Stimulated activated CD4-positive, alpha-beta T cell treated with anti-CD3 and anti-CD28 coated beads, Interleukin-1b, Interleukin-23, amount 100 ng/mL, for 1 hour (primary cell): ENCODE measurements at places on chromosomes 3 and 15.

GRCh38 chr3:8220291-8220690, 281.3 kb upstream of the LMCD1 start:
- DNase-seq = no peak

- no peak for DNase-seq
These were observed 251.7 kb upstream of the TBL1XR1 start for GRCh38 chr3:177448987-177449359.

GRCh38 chr3:155079468-155079745, 712 bp upstream of the MME start:
- DNase-seq = no peak

GRCh38 chr3:44513513-44513912, 36.0 kb upstream of the ZNF445 start:
- DNase-seq = no peak

- DNase-seq = no peak
These were observed 352.5 kb downstream of the GAP43 start for GRCh38 chr3:115975796-115976195.
